Activated CD8-positive, alpha-beta T cell treated with anti-CD3 and anti-CD28 coated beads for 36 hours (primary cell): ENCODE measurements at places on chromosomes 12 and 14. TPM values are rescaled to one million over a fixed set of nuclear protein-coding genes. Genes with fewer than 3 reads are reported as not detected.

NR1H4 gene
- not detected for total RNA-seq

DNA sequence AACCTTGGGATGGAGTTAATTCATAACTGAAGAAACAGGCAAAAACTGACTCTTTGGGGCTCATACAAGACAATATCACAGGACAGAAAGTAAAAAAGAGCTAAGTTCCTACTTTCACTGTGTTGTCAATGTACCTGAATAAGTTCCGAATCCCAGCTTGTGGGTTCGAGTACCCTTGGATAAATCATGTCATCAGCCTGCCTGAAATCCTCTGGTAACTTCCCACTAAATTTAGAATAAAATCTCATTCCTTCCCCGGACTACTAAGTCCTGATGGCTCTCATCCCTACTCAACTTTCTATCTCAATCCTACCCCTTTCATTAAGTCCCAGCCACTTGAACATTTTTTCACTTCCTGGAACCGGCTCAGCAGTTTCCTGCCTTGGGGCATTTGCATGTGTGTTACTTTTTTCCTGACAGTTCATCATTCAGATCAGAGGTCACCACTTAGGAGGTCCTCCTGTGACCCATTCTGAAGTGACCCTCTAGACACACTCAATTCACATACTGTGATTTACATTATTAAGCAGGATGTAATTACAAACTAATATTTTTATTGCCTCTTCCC lies 12.7 kb downstream of the ERP29 start:
- DNase-seq = no peak

DNA sequence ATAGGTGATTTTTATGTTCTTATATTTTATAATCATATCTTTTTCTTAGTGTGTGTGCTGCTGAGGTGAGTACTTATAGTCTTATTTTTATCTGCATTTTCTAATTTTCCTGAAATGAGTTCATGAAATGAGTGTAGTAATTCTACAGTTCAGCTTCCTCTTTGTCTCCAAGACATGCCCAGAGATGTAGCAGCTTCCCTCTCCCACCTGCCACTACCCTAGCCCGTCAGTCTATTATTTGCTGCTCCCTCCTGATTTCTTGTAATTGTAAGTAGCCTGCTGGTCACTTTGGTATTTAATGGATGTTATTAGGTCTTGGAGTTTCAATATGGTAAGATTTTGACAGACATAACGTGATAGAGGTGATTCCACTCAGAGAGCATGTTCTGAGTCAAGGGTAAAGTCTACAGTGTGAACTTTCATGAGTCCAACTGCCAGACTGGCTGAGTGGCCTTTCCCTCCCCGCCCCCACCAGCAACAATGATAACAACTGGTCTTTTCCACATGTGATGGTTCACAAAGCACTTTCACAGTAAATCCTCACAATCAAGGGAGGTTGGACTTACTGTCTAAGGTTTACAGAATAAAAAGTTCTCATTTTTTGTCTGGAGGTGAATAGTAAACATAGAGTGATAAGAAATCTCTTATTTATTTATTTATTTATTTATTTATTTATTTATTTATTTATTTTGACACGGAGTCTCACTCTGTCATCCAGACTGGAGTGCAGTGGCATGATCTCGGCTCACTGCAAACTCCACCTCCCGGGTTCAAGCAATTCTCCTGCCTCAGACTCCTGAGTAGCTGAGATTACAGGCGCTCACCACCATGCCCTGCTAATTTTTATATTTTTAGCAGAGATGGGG lies 4.2 kb upstream of the RIPK3 start:
- no peak for DNase-seq

DNA sequence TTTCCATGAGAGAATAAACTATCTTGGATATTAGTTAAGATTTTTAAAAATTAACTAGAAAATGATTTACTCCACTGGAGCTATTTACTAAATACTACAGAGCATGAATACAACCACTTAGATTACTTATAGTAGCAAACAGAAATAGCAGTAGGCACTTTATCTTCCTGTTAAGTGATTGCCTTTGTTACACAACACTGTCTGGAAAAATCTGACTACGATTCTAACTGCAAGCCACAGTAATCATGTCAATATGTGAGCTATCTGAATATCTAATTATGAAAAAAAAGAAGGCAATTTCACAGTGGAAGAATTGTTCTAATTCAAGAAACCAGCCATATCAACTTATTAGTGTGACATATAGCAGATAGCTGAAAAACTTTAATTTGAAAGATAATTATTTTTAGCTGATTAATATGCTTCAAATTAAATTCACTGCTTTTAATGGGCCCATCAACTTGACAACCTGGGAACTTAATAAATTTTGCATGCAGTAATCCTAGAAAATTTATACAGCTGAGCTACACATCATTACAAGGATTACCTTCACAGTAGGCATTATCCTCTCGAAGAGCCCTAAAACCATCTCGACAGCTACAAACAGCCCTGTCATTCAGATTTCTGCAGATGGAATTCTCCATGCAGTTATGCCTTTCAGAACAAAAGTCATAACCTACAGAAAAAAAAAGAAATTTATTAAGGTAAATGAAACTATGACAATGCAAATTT lies 172.8 kb downstream of the NELL2 start:
- no peak for DNase-seq

ENDOU gene
- not detected for total RNA-seq

C12orf54 gene
- total RNA-seq = not detected

GRCh38 chr14:65936342-65936975 lies 523.9 kb downstream of the FUT8 start:
- no peak for DNase-seq

GRCh38 chr14:58787592-58787991 lies 149.8 kb downstream of the DACT1 start:
- no peak for DNase-seq

DNA sequence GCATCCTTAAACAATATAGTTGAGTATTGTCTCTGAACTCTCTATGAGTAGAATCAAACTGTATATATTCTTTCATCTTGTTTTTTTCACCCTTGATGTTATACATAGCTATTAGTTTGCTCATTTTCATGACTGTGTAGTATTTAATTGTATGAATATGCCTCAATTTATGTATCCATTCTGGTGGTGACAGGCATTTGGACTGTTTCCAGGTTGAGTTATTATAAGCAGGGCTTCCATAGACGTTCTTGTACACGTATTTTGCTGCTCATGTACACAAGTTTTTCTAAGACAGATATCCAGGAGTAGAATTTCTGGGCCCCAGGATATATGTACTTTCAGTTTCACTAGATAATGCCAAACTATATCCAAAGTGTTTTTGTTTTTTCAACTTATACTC lies 211.4 kb downstream of the NTF3 start:
- no peak for DNase-seq

DNA sequence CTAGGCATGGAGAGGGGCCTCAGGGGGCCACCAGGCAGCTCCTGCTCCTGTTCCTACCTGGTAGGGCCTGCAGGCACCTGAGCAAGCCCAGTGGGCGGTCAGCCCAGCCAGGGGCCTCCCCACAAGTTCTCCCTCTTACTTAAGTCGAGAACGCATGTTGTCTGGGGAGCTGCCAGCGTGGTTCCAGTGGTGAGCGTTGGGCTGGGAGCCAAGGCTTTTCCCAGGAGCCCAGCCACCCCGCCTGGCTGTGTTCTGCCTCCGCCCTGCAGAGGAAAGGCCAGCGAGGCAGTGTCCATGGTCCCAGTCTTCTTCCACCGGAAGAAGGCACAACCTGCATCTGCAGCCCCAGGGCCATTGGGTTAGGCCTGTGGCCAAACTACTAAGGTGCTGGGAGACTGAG lies 1.4 kb downstream of the C14orf180 start:
- DNase-seq = no peak
